ENCODE measurements at places on chromosomes 12 and 14.

GRCh38 chr14:61478971-61479473, 157.6 kb downstream of the PRKCH start:
- no peak for DNase-seq

DNA sequence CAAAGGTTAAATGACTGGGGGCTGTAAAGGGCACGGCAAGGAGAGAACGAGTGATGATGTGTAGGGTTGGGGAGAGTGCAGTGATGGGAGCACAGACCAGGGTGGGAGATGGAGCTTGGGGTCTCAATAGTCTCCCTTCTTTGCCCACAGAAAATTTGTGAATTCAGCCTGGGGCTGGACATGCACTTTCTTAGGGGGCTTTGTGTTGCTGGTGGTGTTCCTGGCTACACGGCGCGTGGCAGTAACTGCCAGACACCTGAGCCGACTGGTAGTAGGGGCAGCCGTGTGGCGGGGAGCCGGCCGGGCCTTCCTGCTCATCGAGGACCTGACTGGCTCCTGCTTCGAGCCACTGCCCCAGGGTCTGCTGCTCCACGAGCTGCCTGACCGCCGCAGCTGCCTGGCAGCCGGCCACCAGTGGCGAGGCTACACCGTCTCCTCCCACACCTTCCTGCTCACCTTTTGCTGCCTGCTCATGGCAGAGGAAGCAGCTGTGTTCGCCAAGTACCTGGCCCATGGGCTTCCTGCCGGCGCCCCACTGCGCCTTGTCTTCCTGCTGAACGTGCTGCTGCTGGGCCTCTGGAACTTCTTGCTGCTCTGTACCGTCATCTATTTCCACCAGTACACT, 1.7 kb downstream of the FITM1 start:
- no peak for DNase-seq

GRCh38 chr12:6872073-6873048, 742 bp downstream of the SPSB2 start:
- DNase-seq = no peak

GRCh38 chr14:61569308-61569707, 126.0 kb upstream of the HIF1A start:
- no peak for DNase-seq

DNA sequence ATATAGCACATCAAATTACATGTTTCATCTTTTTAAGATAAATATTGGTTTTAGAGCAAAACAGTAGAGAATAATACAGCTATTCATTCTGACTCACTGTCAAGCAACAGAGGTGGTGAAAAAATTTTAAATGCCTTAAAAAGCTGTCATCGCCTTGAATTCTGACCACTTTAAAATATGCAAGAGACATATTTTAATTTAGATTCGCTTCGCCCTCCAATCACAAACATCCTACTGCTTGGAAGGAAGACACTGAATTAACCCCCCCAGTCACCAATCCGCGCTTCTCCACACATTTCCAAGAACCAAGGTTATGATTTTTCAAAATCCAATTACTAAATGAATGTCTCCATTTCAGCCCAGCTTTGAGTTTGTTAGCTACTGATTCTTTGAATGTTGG, 112.4 kb downstream of the TMEM132D start:
- DNase-seq = no peak

- peak; percentile 81 for DNase-seq
Observed at GRCh38 chr12:50224026-50224692, 57.0 kb upstream of the CERS5 start.

GRCh38 chr12:70366581-70367257, 629 bp downstream of the KCNMB4 start:
- DNase-seq = no peak

DNA sequence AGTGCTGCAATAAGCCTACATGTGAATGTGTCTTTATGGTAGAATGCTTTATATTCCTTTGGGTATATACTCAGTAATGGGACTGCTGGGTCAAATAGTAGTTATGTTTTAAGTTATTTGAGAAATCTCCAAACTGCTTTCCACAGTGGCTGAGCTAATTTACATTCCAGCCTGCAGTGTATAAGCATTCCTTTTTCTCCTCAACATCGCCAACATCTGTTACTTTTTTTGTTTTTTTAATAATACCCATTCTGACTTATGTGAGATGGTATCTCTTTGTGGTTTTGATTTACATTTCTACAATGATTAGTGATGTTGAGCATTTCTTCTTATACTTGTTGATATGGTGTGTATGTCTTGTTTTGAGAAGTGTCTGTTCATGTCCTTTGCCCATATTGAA, 1186.2 kb downstream of the BCL11B start:
- no peak for DNase-seq

DNA sequence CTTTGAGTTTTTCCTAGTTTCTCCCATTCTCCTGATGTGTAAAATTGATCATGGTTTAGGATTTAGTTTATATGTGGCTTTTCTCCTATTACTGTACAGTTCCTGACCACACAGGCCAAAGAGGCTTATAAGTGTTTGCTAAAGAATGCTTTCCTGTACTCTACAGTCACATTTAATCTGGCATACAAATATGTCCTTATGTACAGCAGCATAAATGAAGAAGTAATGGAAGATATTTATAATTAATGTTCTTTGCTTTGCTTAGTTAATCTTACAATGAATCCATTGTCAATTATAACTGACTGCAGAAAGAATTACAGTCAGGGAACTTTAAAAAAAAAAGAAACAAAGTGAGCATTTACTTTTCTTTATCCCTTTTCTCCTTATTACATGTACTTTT, 293.9 kb downstream of the KCNC2 start:
- DNase-seq = no peak

GRCh38 chr12:78018171-78018910, 187.6 kb downstream of the NAV3 start:
- DNase-seq = no peak

- no peak for DNase-seq
Observed at GRCh38 chr14:32986791-32987540, 48.3 kb downstream of the NPAS3 start.

- DNase-seq = no peak
Observed at GRCh38 chr14:69459122-69459521, 25.4 kb upstream of the PLEKHD1 start.

- DNase-seq = no peak
Observed at GRCh38 chr14:38616959-38617358, 361.1 kb upstream of the CLEC14A start.

GRCh38 chr12:42557586-42558172, 31.9 kb downstream of the PRICKLE1 start:
- DNase-seq = no peak

DNA sequence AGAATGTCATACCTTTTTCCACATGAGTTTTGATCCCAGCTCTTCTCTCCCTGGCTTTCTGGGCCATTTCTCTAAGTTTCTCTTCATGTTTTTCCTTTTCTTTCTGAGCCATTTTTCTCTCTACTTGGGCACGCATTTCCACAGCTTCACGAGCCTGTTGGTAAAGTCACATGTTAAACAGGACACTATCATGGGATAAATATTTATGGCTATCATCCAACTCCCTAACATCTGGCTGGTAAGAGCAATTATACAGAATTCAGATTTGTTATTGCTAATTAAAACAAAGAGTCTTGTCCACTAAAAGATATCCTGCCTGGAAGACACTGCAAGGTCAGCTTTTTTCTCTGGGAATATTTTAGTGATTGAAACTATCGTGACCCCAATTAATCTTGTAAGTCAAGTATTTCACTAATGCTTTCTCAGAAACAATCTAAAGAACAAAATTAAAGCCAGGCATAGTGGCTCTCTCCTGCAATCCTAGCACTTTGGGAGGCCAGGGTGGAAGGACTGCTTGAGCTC, 23.1 kb downstream of the SLIRP start:
- no peak for DNase-seq

- no peak for DNase-seq
Observed at GRCh38 chr12:32305163-32305562, 94.2 kb upstream of the FGD4 start.

- DNase-seq = no peak
Observed at GRCh38 chr12:58711974-58712373, 208.3 kb downstream of the LRIG3 start.

GRCh38 chr12:132275110-132275531, 54.3 kb downstream of the GALNT9 start:
- no peak for DNase-seq

- DNase-seq = no peak
Observed at GRCh38 chr12:111149299-111149698, 219.6 kb downstream of the PHETA1 start.

- DNase-seq = no peak
Observed at GRCh38 chr12:95191060-95191696, 26.1 kb downstream of the FGD6 start.

DNA sequence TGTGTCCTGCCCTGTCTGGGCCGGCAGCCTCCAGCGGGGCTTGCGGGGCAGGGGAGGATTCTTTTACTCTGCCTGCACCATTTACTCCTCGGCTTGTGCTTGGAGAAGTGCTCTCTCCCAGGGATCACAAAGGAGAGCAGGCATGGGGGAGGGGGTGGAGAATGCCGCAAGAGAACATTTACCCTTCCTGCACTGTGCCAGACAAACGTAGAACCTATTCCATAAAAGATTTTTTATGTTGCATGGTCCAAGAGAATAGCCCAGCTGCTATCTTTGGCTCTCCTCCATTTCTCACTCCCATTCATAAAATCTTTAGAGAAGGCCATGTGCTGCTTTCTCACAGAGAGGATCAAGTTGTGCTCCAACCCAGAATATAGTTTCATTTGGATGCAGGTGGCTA, 159.4 kb downstream of the SPTSSA start:
- DNase-seq = no peak

DNA sequence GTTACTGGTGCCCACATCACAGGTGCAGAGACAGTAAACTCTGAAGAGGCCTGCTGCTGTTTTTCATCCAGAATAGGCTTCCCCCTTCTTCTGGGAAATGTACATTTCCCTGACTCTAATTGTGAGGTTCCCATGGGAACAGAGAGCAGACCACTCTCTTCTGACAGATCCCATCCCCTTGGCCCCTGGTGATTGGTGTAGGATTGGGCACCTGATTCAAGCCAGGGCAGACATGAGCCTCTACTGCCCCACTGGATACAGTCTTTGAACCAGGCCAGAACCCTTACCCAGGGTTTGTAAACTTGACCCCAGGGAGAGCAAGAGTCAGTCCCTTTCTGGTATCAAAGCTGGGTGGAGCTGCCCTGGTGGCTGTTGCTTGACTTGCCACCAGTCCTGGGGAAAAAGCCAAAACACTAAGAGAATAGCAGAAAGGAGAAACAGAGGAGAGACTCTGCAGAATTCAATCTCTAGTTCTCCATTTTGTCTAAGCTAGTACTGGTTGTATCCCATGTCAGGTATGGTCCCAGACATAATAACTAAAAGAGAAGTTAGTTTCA, 14.8 kb upstream of the NFYB start:
- DNase-seq = no peak

GRCh38 chr14:69663300-69663643, 51.9 kb downstream of the SUSD6 start:
- no peak for DNase-seq

DNA sequence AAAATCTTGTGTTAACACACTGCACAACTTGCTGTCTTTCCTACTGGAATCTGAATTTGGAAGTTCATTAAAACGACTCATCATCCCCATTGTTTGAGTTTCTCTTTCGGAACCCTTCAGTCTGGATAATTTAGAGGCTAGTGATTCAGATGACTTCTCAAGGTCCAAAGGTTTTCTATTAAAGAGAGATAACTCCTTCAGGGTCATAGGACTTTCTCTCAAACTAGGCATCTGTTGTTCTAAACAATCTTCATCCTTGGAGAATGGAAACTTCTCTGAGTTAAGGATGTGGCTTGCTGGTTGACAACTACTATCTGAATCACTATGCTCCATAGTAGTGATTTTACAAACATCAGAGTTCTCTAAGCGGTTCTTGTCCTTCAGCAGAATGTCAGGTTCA, 4.4 kb downstream of the MLH3 start:
- no peak for DNase-seq

- DNase-seq = no peak
Observed at GRCh38 chr12:85279449-85280164, 413 bp upstream of the ALX1 start.
